ENCODE measurements at places on chromosomes 11 and 22.

GRCh38 chr11:68371171-68372041, 59.0 kb downstream of the LRP5 start:
- DNase-seq, result no peak

GRCh38 chr11:71406681-71407080, 41.5 kb downstream of the DHCR7 start:
- no peak for DNase-seq

DNA sequence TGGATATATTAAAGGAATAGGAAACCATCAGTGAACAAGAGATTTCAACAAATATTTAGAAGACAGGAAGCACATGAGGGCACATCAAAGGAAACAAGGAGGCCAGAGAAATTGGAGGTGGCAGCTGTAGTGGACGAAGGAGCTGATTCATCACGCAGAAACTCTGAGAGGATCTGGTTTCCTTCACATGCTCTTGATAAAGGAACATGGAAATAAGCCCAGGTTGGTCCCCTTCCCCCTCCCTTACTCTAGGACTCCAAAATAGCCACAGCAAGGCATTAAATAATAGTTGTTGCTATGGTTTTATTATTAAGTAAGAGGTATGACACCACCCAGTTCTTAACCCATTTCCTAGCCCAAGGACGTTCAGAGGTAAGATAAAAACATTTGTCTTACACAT, 11.3 kb downstream of the IZUMO1R start:
- no peak for DNase-seq

GRCh38 chr11:79259800-79260199, 181.0 kb downstream of the TENM4 start:
- DNase-seq, result no peak

- no peak for DNase-seq
Observed at GRCh38 chr22:50253046-50253915, 2.2 kb upstream of the HDAC10 start.

- DNase-seq, result no peak
Observed at GRCh38 chr11:101188801-101189200, 59.2 kb upstream of the PGR start.

DNA sequence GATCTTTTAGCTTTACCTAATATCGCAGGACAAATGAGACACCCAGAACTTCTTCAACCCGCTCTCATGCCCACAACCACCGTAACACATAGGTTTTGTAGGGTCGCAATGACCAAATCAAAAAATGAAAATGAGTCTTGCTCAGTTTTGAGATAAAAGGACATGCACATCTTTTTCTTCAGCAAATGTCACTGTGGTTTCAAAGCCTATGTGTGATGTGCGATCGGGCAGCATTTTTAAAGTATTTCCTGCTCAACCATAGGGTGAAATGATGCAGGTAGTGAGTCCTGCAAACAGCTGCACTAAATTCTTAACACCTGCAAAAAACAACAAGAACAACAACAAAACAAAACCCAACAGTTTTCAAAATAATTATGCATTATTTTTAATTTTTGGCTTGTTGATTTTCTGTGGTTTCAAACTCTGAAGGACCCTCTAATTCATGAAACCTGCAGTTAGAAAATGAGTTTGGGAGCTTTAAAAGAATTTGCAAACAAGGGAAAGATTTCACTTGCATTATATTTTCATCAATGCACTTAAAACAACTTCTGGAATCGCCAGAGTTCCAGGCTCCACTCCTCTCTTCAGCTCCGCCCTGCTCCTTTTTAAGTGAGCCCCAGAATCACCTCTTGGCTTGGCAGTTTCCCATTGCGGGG, 79.4 kb downstream of the PRR5L start:
- DNase-seq, result no peak

DNA sequence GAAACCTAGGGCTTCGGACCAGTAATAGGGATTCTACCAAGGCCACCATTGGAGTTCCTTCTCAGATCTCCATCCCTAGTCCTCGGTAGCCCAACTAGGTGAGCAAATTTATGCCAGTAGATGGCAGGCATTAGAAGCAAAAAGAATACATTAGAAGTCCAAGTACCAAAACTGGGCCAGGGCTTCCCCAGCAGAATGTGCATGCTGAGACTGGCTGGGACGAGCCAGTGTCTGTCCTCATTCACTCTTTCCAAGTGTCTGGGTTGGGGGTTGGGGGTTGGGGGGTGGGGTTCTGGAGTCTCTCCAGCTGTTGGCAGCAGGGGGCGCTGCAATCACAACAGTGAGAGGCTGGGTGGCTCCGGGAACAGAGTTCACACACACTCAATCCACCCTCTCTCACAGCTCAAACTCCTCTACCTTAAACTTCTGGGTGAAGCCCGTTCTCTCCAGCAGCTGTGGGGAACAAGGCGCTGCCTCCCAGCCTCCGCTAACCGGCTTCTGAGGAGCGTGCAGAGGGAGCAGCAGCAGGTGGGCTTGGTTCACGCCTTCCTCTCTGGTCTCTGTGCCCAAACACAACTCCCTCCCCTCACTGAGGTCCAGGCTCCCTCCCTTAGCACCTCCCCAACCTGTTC, 57.5 kb downstream of the BTG4 start:
- no peak for DNase-seq

- no peak for DNase-seq
Observed at GRCh38 chr11:45267052-45267451, 19.1 kb downstream of the SYT13 start.
